ENCODE measurements at places on chromosomes 12 and 14. TPM values are rescaled to one million over a fixed set of nuclear protein-coding genes. Genes with fewer than 3 reads are reported as not detected.

DNA sequence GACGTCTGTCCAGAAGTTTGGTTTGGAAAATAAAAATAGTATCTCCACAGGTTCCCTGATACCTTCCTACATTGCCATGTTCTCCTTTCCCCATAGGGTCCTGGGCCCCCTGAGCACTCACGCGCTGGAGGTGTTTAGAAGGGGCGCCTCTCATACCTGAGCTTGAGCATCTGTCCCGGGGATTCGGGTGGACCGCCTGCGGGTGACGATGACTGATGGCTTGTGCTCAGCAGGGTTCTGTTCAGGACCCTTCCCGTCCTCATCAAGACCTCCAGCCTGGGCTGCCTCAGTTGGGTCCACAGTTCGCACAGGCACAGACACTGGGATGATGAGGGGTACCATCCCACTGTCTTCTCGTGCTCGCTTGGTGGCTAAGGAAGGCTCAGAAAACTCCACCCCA is 22.7 kb upstream of the PNMA1 start:
- DNase-seq: no peak
- peaks cover 45% of the 10 kb centered on the region for H3K36me3 ChIP-seq
- peaks cover 29% of the 10 kb centered on the region for H3K4me1 ChIP-seq
- no peak overlapping the region for H3K27ac ChIP-seq
- no peaks in the 10 kb centered on the region for H3K27me3 ChIP-seq

- H3K4me3 ChIP-seq: no peak overlapping the region
- DNase-seq: no peak
- peaks cover 15% of the 10 kb centered on the region for H3K4me1 ChIP-seq
- H3K27ac ChIP-seq: no peak overlapping the region
- no peaks in the 10 kb centered on the region for H3K36me3 ChIP-seq
These were observed 4.4 kb upstream of the AMIGO2 start for GRCh38 chr12:47084172-47084571.

DNA sequence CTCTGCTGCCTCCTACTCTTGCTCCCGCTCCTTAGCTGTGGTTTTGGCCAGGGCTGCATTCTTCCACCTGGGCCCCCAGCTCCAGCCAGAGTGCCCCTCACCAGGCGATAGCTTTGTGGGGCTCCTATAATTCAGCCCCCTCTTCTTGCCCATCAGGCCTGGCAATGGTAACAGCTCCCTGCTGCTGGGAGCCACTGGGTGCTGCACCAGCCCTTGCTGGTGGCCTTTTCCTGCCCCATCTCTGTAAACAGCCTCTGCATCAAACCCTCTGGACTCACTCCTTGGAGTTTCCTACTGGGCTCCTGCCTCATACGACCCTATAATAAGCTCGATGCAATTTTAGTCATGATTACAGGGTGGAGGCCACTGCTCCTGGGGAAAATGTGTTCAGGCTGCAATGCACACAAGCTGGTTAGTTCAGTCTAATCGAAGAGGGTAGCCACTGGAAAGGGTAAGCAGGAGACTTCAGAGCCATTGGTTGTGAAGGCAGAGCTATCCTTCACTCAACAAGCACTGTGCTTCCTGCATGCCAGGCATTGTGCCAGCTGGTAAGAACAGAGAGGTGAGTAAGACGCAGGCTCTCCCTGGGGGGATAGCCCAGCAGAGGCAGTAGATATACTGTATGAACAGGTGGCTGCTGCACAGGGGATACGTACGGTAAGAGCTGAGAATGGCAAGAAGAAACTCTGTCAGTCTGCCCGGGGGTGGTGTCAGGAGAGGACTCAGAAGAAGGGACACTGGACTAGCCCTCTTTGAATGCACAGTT is 24.7 kb downstream of the CLMN start:
- peaks cover 17% of the 10 kb centered on the region for H3K4me1 ChIP-seq
- H3K36me3 ChIP-seq: no peaks in the 10 kb centered on the region
- no peak overlapping the region for H3K4me3 ChIP-seq
- no peak overlapping the region for H3K27ac ChIP-seq

DNA sequence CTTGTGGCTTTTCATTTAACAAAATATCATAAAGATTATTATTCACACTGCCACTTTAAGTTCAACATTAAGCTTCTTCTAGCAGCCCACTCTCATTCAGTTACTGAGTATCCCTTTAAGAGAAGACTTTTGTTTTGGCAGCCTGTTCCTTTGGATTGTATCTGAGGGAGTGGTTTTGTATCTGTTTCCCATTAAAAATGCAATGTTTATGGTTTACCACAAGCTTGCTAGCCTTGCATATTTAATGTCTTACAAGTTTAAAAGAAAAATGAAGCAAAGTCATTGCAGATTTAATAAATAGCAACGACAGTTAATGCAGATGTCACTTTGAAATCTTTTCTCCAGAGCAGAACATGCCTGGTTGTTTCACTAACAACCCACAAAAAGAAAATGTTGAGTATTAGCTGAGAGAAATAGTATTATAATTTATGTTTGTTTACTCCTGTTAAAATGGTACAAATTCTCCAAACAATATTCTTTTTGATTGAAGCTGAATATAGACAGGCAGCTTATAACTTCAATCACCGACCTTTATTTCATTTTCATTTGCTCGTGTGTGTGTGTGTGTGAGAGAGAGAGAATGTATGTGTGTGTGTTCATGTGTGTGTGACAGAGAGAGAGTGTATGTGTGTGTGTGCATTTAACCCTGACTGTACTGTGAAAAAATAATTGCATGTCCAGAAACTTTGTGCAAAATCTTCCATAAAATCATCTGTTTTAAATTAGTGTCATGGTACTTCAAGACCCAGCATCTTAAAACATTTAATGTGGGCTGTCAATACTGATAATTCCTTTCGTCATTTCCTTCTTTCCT is 1.8 kb downstream of the DCN start:
- H3K4me3 ChIP-seq: peak overlapping the region; percentile 44
- H3K27ac ChIP-seq: peak overlapping the region; percentile 80
- no peak for DNase-seq
- no peaks in the 10 kb centered on the region for H3K4me1 ChIP-seq
- H3K27me3 ChIP-seq: no peaks in the 10 kb centered on the region

DNA sequence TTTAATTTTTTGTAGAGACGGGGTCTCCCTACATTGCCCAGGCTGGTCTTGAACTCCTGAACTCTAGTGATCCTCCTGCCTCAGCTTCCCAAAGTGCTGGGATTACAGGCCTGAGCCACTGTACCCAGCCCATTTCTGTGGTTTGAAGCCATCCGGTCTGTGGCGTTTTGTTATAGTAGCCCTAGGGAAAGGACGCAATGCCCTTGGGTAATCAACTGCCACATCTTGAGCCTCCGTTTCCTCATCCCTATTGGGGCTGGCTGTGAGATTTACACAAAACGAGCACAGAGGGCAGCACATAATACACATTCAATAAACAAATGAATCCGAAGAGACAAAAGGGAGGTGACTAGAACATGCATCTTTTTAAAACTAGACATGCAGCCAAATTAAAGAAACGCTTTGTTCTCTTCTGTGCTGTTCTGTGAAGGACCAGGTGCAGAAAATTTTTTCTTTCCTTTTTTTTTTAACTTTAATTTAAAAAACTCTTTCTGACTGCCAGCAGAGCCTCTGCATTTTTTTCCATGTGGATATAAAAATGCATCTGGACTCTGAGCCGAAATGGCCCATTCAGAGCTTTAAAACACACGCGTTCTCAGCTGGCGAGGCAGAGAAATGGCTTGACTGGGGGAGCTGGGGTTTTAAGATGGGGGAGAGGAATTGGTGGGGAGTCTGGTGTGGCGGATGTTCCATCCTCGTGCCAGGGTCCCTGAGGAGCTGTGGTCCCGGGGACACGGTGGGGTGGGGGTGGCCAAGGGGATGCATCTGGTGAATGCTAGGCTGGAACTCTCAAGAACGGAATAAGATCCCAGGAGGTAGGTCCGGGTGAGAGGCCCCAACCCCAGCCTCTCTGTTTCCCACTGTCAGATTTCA is 119.0 kb downstream of the RBM19 start:
- H3K36me3 ChIP-seq: peaks cover 24% of the 10 kb centered on the region
- no peak for DNase-seq
- no peak overlapping the region for H3K4me3 ChIP-seq
- H3K27ac ChIP-seq: no peak overlapping the region
- no peaks in the 10 kb centered on the region for H3K27me3 ChIP-seq

DNA sequence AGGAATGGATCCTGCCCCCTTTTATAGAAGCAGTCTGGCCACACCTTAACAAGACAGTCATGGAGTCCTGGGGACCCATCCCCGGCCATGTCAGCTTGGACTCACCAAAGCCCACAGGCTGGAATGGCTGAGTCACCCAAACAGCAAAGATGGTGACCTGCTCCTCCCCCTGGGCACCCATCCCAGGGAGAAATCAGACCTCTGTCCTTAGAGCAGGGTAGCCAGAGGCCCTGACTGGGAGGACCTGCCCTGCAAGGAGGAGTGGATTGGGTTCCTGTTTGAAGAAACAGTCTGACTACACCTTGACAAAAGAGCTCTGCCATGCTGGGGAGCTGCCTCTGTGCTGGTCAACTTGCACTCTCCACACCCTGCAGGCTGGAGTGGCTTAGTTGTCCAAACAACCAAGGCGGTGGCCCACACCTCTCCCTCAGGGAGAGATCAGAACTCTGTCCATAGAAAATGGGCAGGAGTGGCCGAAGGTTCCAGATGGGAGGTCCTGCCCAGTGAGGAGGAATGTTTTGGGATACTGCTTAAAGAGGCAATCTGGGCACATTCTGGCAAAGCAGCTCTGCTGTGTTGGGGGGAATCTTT is 16.6 kb downstream of the MGP start:
- no peaks in the 10 kb centered on the region for H3K27me3 ChIP-seq
- no peaks in the 10 kb centered on the region for H3K4me1 ChIP-seq
- no peak overlapping the region for H3K27ac ChIP-seq
- no peak for DNase-seq
- no peaks in the 10 kb centered on the region for H3K36me3 ChIP-seq

DNA sequence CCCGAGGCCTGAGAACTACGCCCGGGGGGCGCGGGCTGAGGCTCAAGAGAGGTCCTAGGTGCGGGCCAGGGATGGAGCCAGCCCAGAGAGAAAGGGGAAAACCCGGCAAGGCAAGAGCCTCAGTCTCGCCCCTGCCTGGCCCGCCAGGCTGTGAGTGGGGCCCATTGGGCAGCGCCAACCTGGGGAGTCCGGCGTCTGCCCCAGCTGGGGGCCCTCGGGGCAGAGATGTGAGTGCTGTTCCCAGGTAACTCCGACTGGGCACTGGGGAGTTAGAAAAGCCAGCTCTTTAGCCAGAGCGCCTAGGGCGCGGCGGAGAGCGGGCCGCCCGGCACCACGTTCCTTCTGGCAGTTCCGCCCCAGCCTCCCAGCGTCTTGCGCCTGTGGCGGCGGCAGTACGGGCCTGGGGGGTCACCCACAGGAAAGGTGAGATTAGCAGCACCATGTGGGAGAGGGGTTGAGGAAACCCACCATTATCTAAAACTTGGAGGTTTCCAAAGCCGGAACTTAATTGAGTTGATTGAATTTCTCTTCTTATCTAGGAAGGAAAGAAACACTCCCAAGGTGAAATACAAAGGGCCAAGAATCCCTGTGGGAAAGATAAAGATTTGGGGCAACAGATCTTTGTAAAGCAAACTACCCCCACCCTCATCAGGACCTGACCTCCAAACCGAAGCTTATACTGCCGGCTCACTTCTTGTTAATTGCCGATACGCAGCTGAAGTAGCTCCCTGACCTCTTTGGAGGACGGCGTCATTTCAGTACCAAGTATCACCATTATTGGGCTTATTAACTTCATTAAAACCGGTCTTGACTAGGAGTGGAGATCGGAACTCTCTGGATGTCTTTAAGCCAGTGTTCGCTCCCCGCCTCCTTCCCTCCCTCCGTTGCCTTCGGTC is 11.6 kb downstream of the OTX2 start:
- no peak overlapping the region for H3K27ac ChIP-seq
- H3K36me3 ChIP-seq: no peaks in the 10 kb centered on the region
- H3K4me1 ChIP-seq: peaks cover 29% of the 10 kb centered on the region
- peak; percentile 18 for DNase-seq

- no peak for DNase-seq
- no peaks in the 10 kb centered on the region for H3K27me3 ChIP-seq
- no peak overlapping the region for H3K27ac ChIP-seq
- no peaks in the 10 kb centered on the region for H3K36me3 ChIP-seq
- H3K4me3 ChIP-seq: no peak overlapping the region
These were observed 157.1 kb downstream of the PLCZ1 start for GRCh38 chr12:18580706-18581105.

DNA sequence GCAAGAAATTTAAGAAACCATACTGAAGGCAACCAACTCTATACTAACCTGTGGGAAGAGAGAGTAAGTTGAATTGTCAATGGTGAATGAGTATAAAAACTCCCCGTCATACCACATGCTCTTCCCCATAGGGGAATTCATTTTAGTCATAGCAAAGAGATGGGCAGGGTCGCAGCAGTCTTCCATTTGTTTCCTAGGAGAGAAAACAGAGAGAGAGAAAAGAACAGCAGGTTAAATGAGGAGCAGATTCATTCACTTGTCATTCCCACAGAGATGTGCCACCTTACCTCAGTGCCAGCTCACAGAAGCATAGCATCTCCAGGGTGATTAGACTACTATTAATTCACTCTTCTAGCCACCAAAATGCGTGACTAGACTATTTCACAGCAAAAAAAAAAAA is 47.4 kb downstream of the ST8SIA1 start:
- H3K4me3 ChIP-seq: no peak overlapping the region
- peak overlapping the region; percentile 11 for H3K27ac ChIP-seq
- H3K27me3 ChIP-seq: no peaks in the 10 kb centered on the region
- no peaks in the 10 kb centered on the region for H3K36me3 ChIP-seq

DNA sequence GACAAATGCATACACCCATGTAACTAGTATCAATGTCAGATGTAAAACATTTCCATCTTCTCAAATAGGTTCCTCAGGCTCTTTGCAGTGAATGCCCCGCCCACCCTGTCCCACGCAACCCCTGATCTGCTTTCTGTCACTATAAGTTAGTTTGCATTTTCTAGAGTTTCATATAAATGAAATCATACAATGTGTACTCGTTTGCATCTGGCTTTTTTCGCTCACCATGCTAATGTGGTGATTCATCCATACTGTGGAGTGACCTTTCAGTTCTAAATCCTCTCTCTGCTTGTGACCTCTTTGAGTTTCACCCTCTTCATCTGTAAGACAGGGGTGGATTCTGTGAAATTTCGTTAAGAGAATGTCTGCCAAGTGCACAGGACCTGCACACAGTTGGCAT is 30.6 kb upstream of the MSI1 start:
- DNase-seq: no peak
- no peaks in the 10 kb centered on the region for H3K27me3 ChIP-seq
- no peak overlapping the region for H3K4me3 ChIP-seq
- peaks cover 32% of the 10 kb centered on the region for H3K4me1 ChIP-seq
- no peaks in the 10 kb centered on the region for H3K36me3 ChIP-seq

DNA sequence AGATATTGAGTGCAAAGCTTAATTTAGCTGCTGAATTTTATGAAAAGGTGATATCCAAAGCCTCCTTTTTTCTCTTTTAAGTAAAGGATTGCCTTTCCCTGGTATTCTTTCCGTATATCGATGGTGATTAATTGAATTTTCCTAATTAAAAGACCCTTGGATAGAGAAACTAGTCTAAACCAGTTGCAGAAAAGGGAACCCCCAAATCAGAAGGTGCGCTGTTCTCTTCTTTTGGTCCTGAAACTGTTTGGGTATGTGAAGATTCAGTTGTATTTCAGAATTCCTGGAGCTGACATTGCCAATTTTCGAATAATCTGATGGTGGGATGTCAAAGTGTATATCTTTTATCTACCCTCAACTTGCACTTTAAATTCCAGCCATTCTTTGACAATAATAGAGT is 1.9 kb downstream of the GPHN start:
- no peak for DNase-seq
- peaks cover 4% of the 10 kb centered on the region for H3K4me1 ChIP-seq
- no peak overlapping the region for H3K27ac ChIP-seq
- H3K4me3 ChIP-seq: peak overlapping the region; percentile 95

The SDR9C7 gene
- polyA plus RNA-seq: not detected

The SLC17A8 gene
- 17.4 TPM for polyA plus RNA-seq

The KRT84 gene
- polyA plus RNA-seq: not detected

The TNFAIP2 gene
- 18.4 TPM for polyA plus RNA-seq

The PTGDR gene
- 2.7 TPM for polyA plus RNA-seq
